ENCODE measurements at places on chromosomes 4 and X.

- DNase-seq = no peak
These were observed 1.3 kb downstream of the GALNTL6 start for GRCh38 chr4:171814545-171814944.

- no peak for DNase-seq
These were observed 27.5 kb upstream of the ASMTL start for GRCh38 chrX:1480082-1480785.

GRCh38 chrX:27598312-27598711, 8.2 kb downstream of the DCAF8L2 start:
- DNase-seq = no peak

- no peak for DNase-seq
These were observed 18.9 kb upstream of the SMIM10 start for GRCh38 chrX:134971926-134972325.

GRCh38 chr4:131192318-131192717, 1956.8 kb upstream of the PCDH10 start:
- DNase-seq = no peak

DNA sequence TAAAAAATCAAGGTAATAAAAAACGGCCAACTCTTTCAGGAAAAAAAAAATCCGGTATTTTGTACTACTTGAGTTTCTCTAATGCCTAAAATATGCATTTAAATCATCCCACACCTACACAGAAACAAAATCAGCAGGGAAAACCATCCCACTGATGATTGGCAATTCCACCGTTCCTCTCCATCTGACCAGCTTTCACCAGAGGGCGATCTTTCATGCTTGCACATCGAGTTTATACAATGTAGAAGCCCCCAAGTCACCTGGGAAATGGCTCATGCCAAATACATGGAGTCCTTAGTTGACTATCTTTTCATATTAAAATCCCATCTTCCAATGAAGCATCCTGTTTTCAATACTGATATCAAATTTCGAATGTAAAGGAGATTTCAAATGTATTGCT, 69.2 kb downstream of the PTCHD1 start:
- no peak for DNase-seq

- DNase-seq = no peak
These were observed 103.8 kb downstream of the CAMK2D start for GRCh38 chr4:113657586-113658233.

GRCh38 chr4:65407483-65407882, 262.8 kb downstream of the EPHA5 start:
- DNase-seq = no peak

DNA sequence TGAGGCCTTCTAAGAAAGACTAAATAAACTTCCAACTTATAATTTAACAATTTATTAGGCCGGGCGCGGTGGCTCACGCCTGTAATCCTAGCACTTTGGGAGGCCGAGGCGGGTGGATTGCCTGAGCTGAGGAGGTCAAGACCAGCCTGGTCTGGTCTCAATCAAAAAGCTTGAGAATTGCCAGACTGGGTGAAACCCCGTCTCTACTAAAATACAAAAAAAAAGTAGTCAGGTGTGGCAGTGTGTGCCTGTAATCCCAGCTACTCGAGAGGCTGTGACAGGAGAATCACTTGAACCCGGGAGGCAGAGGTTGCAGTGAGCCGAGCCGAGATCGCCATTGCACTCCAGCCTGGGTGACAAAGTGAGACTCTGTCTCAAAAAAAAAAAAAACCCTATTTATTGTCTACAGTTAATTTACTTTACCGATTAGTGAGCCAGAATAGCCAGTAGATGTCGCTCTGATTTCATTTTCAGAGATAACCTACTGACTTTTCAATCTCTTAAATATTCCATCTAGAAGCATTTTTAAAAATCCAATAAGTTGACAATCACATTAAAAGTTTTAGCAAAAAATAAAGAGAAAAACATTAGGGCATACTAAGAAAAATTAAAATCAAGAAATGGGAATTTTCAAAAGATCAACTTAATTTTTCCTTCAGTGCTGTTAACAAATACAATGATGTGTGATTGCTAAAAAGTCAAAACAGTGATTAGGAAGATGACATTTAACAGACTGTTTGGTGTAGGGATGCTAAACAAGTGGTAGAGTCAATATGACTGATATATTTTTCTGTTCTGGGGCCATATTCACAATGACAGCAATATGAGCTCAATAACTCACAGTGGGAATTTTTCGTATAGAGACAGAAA, 4.3 kb upstream of the SHROOM3 start:
- no peak for DNase-seq

DNA sequence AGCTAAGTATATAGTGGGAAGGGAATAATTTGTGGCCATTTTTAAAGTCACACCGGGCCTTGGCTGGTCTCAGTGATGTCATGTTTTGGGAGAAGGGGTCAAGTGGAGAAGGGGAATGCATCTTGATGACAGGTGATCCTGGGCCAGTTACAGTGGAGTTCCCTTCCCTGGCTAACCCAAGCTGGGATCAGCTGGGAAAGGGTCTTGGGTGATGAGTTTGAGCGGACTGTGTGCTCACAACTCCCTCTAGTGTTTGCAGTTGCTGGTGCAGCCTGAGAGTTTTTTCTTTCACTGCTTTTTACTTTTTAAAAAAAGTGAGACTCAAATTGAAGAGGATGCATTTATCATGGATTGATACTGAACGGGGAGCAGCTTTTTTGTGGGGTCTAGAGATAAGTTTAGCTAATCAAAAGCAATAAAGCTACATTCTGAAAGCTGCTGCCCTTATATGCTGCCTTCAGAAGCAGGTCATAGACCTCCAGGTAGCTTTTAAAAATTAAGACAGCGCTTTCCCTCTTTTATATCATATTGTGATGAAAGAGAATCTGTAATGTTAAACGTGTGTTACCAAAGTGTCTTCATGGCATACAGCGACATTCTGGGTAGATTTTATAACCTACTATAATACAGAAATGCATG, 164.7 kb downstream of the DCLK2 start:
- no peak for DNase-seq

GRCh38 chrX:154540897-154541535, 5.6 kb downstream of the G6PD start:
- no peak for DNase-seq

- no peak for DNase-seq
These were observed 166.4 kb downstream of the NSUN7 start for GRCh38 chr4:40916218-40916555.

GRCh38 chr4:154465085-154465484, 26.5 kb downstream of the DCHS2 start:
- DNase-seq = no peak

DNA sequence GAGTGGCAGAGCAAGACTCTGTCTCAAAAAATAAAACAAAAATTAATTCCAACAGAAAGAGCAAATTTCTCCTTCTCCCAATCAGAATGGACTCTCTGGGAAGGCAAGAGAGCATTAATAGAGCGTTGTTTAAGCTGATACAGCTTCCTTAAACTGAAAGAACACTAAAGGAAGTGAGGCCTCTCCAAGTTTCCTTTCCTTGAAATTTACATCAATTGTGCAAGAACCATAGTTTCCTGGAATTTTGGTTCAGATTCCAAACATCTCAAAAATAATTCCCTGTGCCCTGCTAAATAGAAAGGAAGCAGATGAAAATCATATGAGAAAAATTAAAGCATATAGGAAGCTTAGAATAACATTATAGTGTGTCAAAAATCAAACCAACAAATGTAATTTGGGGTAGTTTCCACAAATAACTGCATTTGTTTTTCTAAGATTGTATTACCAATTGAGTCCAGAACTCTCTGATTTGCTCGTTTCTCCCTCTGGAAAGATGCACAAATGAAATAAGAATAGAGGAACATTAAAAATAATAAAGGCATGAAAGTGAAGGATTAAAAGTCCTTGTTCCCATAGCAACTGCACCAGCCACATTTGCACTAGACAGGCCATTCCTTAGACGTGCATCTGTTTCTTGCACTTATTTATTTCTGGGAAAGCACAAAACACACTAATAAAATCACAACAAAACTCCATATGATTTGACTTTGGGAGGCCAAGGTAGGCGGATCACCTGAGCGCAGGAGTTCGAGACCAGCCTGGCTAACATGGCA, 3.7 kb upstream of the FAM241A start:
- DNase-seq = no peak

GRCh38 chr4:88866862-88867550, 169.4 kb upstream of the NAP1L5 start:
- DNase-seq = no peak

- DNase-seq = no peak
These were observed 639.1 kb downstream of the GABRG1 start for GRCh38 chr4:45484740-45485139.

- no peak for DNase-seq
These were observed 73.5 kb downstream of the MSN start for GRCh38 chrX:65740909-65741308.

Data from activated CD4-positive, alpha-beta T cell treated with anti-CD3 and anti-CD28 coated beads for 1 hour (primary cell).